Stimulated activated CD8-positive, alpha-beta memory T cell treated with anti-CD3 and anti-CD28 coated beads, Interleukin-4, amount 100 ng/mL, for 4 hours (primary cell): ENCODE measurements at places on chromosomes 7 and 10.

DNA sequence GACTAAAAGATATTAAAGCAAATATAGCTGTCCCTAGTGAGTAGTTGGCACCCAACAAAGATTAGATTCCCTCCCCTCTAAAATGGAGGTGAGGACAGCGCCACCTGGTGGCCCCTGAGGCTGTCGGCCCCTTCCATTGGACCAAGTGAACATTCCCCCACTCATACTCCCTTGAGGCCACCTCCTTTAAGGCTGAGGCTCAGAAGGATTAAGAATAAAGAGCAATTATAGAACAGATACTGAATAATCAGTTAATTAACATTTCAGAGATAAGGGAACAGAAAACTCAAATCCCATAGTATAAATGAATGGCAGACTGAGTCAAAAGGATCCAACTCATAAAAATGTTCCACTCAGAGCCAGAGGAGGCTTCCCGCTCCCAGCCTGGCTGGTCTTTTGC lies 130.4 kb upstream of the GHITM start:
- no peak for DNase-seq

DNA sequence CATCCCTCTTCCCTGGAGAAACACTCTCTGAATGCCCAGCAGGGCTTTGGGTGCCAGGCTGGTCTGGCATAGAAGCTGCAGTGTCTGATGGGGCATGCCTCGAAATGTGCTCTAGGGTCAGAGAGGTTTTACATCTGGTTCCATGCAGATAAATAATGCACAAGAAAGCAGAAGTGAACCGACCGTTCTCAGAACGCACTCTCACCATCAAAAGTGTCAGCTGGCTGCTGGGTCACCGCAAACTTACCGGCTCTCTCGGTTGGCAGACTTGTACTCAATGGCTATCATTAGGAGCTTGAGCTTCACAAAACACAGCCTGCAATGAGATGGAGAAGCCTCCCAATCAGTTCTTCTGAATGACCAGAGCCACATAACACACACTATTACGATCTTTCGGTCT lies 610.0 kb downstream of the KCNMA1 start:
- DNase-seq, result no peak

GRCh38 chr7:37420946-37421695 lies 27.5 kb downstream of the ELMO1 start:
- DNase-seq, result no peak

DNA sequence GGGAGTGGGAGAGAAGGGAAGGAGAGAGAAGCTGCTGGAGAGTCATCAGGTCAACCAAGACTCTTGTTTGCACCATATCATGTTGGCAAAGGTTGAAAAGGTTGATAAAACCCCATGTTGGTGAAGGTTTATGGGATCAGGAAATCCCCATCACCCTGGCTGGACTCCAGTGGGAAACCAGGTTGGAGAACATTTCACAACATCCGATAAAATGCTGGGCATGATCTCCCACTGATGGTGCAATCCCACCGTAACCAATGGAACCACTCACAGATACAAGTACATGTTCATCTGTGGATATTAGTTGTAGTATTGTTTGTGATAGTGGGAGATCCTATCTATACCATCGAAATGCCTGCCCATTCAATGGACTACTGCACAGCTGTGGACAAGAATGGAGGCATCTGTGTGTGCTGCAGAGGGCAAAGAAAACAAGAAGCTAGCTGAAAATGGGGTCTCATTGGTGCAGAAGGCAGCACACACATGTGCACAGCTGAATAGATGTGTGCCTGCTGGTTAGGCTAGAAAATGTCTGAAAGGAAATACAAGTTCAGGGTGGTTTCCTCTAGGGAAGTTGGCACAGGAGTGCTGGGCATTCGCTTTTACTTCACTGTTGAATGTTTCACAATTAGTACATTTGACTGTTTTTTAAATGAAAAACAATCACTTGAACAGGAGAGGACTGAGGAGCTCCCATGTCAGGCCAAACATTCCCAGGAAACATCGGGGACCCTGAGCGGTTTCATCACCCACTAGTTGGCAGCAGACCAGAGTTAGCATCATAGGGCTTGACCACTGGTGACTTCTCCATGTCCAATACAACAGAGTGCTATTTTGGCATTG lies 80.4 kb upstream of the MGMT start:
- no peak for DNase-seq

- no peak for DNase-seq
Measured at GRCh38 chr10:72333112-72334015, 21.4 kb downstream of the DNAJB12 start.

DNA sequence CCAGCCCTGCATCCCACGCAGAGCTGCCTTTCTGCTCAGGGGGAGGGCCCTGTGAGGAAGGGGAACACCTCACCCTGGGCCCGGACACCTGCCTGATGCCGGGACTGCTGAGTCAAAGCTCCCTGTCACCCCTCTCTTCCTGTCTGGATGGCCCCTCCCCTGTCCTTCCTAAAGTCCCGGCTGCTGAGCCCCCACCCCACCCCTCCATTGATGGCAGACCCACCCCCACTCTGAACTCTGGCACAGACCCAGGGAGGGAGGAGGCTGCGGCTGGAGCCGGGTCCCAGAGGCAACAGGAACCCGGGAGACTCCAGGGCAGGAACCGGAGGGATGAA lies 78.7 kb downstream of the ELFN1 start:
- no peak for DNase-seq

GRCh38 chr7:44366986-44367385 lies 41.6 kb upstream of the CAMK2B start:
- DNase-seq, result no peak

DNA sequence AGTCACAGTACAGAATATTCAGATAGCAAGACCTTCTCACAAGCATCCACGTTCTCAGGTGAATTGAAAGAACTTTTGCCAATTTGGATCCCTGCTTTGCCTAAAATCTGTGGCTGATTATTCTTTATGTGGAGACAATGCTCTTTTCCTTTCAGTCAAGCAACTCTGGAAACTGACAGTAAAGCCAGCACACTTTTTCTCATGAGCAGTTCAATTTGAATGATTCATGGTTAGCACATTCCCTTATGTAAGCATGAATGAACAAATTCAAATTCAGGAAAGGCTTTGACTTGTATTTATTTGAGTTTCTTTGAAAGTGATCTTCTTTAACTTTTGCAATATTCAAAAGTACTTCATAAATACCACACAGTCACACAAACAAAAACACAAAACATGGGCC lies 57.6 kb downstream of the MEOX2 start:
- DNase-seq, result no peak

GRCh38 chr10:97456034-97456685 lies 10.2 kb downstream of the ZDHHC16 start:
- no peak for DNase-seq

GRCh38 chr7:40239755-40240303 lies 105.0 kb downstream of the SUGCT start:
- DNase-seq, result no peak

DNA sequence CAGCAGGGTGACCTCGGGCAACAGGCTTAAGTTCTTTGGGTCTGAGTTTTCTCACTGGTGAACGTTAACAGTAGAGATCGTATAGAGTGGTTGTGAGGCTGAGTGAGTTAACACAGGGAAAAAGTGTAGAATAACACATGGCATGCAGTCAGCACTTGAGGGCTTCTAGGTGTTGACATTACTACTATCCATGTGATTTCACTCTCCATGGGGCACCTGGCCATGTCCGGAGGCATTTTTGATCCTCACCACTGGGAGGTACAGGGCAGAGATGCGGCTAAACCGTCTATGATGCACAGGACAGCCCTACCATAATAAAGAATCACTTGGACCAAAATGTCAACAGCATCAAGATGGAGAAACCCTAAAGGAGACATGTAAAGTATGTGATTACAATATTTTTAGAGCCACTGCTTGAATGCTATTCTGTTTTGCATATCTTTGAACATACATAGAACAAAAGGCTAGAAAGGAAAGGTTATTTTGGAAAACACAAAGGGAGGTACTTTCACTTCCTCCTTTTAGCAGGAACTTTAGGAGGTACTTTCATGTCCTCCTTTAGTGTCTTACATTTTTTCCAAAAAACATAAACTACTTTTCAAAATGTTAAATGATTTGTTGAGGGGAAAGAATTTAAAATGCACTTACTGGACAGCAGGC lies 44.3 kb downstream of the NOD1 start:
- DNase-seq, result no peak

DNA sequence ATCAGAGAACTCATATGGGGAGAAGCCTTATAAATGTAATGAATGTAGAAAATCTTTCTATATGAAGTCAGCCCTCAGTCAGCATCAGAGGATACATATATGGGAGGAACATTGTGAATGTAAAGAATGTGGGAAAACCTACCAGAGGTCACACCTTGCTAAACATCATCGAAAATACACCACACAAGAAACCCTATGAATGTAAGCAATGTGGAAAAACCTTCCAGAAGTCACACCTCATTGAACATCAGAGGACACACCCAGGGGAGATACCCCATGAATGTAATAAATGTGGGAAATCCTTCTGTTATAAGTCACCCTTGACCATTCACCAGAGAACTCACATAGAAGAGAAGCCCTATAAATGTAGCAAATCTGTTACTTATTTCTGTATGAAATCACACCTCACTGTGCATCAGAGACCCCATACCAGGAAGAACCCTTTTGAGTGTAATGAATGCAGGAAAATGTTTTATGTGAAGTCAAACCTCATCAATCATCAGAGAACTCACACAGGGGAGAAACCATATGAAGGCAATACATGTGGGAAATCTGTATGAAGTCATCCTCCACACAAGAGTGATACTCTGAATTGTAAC lies 30.8 kb downstream of the ZNF12 start:
- DNase-seq, result no peak
